ENCODE measurements at places on chromosomes 13 and 19. TPM values are rescaled to one million over a fixed set of nuclear protein-coding genes. Genes with fewer than 3 reads are reported as not detected.

- DNase-seq = no peak
Measured at GRCh38 chr13:98099627-98100026, 43.3 kb upstream of the FARP1 start.

DNA sequence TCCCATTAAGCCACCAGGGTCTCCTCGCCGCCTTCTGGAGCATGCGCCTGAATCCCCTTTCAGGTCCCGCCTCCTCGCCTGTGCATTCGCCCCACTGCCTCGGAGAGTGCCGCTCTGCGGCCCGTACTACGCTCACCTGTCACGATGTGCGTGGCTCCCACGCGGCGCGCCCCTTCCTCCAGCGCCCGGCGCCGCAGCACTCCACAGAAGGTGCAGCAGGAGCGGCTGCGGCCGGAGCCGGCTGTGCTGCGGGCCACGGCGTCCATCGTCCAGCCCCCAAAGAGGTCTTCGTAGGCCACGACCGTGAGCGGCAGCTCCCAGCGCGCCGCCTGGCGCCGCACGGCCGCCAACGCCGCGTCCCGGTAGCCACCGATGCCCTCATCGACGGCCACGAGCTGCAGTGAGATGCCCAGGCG, 4.3 kb downstream of the CTU1 start:
- DNase-seq = no peak

DNA sequence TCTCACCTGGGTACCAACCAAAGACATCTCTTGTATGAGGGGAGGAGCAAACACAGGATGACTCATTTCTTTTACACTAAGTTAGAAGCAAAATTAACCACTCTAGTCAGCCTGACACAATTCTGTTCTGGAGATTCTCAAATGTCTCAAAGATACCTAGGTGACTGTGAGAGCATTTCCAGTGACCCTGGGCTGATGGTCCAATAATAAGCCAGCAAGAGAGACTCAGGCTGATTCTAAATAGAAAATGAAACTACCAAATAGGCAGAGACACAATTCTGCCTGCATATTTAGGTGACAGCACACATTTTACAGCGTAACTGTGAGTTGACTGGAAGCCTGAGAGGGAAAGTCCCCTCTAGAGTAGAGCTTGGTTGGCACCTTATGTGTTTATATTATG, 16.3 kb downstream of the ZNF91 start:
- no peak for DNase-seq

DNA sequence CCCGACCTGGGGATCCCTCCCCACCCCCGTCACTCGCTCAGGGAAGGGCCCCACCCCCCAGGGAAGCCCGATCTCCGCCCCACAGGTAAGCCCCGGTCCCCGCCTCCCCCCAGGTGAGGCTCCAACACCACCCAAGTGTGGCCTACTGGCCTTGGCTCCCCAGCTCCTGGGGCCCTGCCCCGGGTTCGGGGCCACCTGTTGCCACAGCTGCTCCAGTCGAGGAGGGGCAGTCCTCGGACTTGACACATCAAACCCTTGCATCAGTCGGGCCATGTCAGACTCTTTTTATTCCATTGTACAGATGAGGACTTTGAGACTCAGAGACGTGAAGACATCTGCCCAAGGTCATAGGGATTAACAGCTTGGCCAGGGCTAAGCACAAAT, 512 bp downstream of the CC2D1A start:
- peak; percentile 9 for DNase-seq

- DNase-seq = no peak
Measured at GRCh38 chr19:11347546-11348039, 1.3 kb downstream of the CCDC159 start.

The LILRB2 gene
- not detected for total RNA-seq

DNA sequence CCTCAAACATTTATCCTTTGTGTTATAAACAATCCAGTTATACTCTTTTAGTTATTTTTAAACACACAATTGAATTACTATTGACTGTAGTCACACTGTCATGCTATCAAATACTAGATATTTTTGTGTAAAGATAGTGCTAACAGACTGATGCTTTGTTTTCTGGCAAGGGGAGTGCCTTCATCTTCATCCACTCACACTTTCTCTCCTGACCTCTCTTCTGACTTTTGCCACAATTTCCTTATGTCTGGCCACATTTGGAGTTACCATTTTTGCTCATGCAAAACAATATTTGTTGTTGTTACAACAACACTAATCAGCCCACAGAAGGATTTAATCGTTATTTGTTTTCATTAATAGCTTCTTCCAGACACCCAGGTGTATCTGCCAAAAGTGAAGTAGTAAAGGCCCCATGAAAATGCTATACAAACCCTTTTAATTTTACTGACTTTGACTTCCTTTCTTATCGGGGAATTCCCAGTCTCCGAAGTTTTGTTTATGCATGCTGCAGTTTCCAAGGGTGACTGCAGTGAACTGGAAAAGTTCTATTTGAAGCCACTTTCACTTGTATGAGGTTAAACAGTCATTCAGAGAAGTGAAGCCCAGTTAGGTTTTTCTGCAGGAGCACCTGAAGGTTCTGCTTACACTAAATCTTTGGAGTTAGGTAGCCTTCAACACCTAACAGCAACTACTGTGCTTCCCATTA, 66.1 kb upstream of the FRY start:
- DNase-seq = peak; percentile 91

The ZNF350 gene
- 1.3 TPM for total RNA-seq

- no peak for DNase-seq
Measured at GRCh38 chr13:21850013-21851006, 179.4 kb downstream of the FGF9 start.

- no peak for DNase-seq
Measured at GRCh38 chr13:99307247-99307646, at the start of gene GPR183. TSS of gene GPR183 (minus strand) at chr13:99307399. CDS start at chr13:99296145, 11,254 bp downstream.

DNA sequence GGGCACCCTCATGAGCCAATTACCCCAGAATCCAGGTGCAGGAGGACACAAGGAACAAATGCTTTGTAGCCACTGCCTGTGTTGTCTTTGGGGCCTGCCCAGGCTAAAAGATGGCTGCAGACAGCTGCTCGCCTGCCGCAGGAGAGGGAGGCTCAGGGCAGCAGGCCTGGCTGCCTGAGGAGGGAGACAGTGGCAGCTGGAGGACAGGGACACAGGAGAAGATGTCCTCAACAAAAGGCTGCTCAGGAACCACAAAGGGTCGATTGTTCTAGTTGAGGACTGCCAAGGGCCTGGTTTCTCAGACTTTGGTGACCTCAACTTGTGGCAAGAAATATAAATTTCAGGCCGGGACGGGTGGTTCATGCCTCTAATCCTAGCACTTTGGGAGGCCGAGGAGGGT, 7.6 kb downstream of the SIRT2 start:
- no peak for DNase-seq

The ZNF14 gene
- 0.38 TPM for total RNA-seq

DNA sequence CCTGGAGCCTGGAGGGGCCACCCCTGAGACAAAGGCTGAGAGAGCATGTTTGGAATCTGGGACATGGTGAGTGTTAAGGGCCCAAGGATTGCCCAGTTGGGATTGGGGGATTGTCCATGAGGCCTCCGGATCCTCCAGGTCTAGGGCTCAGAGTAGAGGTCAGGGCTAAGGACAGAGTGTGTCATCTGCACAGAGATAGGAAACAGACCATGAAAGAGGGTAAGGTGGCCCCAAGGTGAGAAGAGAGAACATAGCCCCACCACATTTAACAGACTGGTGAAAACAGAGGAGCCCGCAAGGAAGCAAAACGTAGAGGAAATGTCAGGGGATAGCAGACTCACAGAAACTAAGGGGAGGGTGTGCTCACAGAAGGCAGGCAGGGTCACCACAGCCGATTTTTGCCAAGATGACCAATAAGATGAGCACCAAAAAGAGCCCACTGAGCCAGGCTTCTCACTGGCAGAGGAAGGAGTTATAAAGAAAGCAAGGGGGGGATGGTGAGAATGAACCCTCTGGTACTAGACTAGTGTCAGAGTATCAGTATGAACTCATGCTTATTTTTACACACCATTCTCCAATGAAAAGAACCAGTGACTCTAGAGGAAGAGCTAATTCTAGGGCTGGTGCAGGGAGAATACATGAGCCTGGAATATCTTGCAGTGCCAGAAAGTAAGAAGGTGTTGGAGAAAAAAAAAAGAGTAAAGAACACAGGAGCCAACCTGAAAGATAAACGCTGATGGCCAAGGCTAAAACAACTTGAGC, 17.5 kb downstream of the DYRK1B start:
- no peak for DNase-seq

The CGB5 gene
- total RNA-seq = not detected

DNA sequence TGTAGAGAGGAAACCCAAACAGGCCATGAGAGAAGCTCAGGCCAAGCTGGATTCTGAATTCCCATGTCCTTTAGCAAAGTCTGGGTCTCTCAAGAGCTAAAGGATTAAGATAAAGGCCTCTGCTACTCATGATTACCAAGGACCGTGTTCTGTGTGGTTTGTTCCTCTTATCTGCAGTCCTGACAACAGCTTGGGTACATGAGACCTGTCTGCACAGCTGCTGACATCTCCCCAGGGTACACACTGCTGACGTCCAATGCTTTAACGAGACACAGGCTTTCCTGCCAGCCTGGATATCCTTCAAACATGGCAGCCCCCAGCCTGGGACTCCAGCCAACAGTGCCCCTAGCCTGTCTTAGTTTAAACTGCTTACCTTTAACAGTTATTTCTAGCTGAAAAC, 211.0 kb downstream of the SLC7A1 start:
- DNase-seq = no peak

DNA sequence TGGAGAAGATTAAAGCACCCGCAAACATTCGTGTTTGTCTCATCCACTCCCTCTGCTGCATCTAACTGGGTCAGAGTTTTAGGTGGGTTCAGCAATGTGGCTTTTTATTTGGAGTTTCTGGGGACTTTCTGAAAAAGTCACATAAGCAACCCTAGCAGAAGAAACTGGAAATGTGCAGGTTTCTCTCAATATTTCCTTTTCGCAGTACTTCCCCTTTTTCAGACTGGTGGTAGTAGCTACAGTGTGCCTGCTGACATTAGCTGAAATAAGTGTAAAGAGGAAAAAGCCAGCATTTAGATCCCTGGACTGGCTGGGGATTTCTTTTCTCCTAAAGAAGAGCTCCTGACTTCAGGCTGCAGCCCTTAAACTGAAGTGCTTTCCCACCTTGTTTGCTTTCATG, 15.9 kb upstream of the OLFM4 start:
- DNase-seq = no peak

The TYROBP gene
- not detected for total RNA-seq

DNA sequence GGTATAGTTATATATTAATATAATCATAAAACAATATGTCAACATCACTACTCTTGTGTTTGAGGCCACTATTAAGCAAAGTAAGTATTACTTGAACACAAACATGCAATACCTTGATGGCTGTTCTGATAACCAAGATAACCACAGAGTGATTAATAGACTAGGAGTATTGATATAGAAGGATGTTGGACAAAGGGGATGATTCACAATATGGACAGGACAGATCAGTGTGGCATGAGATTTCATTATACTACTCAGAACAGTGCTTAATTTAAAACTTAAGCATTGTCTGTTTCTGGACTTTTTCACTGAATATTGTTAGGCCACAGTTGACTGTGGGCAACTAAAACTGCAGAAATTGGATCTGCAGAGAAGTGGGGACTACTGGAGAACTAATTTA, 384.2 kb downstream of the SLITRK1 start:
- DNase-seq = peak; percentile 5

The CYTH2 gene
- 154 TPM for total RNA-seq

DNA sequence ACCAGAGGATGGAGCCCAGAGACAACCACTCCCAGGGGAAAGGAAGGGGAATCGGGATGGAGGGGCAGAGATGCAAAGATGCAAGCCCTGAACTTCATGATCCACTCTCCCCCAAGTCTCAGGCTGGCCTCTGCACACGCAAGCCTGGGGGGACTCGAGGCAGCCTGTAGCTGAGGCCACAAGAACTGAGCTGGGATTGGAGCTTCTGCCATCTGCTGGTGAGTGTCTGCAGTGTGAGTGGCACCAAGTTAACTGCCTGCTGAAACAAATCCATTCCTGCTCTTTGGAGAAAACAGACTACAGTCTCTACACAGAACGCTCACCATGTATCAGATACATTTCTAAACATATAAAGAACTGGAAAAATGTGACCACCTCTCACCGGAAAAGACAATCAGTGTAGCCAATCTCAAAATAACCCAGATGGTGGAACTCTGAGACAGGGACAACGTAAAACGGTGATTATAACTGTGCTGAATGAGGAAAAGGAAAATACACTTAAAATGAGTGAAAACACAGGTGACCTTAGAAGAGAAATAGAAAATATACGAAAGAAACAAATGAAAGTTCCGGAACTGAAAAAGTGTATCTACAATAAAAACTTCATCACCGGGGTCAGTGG, 62.1 kb downstream of the KLF2 start:
- DNase-seq = peak; percentile 44

GRCh38 chr19:39411081-39411831, 1.2 kb upstream of the PLEKHG2 start:
- peak; percentile 91 for DNase-seq

DNA sequence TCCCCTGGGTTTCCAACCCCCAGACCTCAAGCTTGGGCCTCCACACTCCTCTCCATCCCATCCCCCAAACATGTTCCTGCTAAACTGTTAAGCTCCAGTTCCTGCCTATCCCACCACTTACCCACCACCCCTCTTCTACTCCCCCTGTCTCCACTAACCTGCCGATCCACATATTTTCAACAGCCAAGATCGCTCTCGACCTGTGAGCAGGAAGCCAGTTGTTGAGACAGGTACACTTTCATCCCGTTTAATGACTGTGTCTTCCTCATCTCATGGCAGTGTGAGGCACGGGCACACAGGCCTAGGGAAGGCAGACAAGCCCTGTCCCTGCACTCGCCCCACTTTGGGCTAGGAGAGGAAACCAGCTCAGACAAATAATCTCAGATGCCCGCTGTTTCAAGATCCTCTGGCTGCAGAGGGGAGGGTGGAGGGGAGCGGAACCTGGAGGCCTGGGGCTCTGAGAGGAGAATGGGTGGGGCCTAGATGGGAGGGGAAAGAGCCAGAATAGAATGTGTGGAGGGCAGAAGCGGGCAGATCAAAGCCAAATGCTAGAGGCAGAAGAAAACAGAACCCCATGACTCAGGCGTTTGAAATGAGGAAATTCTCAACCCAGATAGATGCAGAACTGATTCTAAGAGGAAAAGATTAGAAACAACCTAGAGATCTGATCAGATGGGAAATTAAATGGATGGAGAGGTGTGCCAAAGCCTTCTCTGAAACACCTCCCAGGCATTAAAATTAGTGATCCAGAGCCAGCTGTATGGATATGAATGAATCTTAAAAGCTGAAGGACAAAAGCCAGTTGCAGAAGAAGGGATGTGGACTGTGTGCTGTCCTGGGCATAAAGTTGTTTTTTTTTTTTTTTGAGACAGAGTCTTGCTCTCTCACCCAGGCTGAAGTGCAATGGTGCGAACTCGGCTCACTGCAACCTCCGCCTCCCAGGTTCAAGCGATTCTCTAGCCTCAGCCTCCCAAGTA, 16.9 kb upstream of the CYP2S1 start:
- DNase-seq = peak; percentile 99

The SPTBN4 gene
- 1.3 TPM for total RNA-seq

The CYP4F8 gene
- total RNA-seq = not detected

All from HT-29 (cell line).